Activated CD4-positive, alpha-beta T cell treated with anti-CD3 and anti-CD28 coated beads, Interleukin-2, amount 50 U/mL, for 1 hour (primary cell): ENCODE measurements at places on chromosomes 11 and 22.

- peak; percentile 64 for DNase-seq
Observed at GRCh38 chr11:9137293-9138132, 46.1 kb upstream of the SCUBE2 start.

DNA sequence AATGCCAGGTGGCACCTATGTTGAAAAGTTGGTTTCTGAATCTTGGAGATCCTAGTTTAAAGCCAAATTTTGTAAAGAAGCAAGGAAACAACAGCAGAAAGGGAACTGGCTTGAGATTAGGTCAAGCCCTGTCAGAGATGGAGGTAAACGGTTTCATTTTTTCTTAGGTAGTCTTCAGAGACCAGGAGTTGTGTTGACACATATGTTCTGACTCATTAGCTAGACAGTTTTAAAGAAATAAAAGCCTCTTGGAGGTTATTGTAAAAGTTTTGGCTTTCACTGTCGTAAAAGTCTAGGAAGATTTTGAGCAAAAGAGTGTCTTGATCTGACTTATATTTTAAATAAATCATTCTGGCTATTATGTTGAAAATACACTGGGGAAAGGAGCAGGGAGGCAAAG, 151.5 kb upstream of the CTSC start:
- no peak for DNase-seq

- no peak for DNase-seq
Observed at GRCh38 chr11:6654281-6655019, 1.2 kb downstream of the DCHS1 start.

GRCh38 chr11:1966531-1966930, 19.4 kb downstream of the MRPL23 start:
- DNase-seq: no peak

- no peak for DNase-seq
Observed at GRCh38 chr11:66473608-66474515, 6.4 kb upstream of the DPP3 start.

DNA sequence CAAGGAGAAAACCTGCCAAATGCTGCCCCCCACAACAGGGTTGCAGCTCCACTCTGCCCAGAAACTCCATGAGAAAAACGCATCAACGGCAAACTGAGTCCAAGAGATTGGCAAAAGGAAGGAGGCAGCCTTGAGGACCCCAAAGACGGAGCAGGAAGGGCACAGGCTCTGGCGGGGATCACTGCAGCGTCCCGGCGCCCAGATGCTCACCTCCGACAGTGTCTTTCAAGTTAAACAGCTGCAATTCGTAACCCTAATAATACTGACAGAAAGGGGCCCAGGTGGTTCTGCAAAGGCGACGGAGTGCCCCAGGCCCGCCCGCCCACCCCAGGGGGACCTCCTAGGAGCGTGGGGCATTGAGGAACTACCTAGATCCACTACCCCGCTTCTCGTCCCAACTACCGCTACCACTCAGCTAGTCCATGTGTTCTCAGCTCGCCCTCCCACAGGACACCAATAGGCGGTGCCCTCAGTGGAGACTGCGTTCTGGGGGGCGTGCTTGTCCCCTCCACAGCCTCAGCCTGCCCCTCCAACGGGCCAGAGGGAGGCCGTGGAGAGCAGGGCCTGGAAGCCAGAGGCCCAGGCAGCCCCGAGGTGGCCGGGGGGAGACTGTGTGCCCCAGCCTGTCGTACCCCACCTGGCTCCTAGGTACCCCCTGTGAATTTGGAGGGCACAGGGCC, 127.4 kb downstream of the PHF21B start:
- no peak for DNase-seq

GRCh38 chr22:28670756-28671155, 8.9 kb downstream of the TTC28 start:
- DNase-seq: no peak

- DNase-seq: no peak
Observed at GRCh38 chr11:47248304-47248663, 330 bp downstream of the ACP2 start.

DNA sequence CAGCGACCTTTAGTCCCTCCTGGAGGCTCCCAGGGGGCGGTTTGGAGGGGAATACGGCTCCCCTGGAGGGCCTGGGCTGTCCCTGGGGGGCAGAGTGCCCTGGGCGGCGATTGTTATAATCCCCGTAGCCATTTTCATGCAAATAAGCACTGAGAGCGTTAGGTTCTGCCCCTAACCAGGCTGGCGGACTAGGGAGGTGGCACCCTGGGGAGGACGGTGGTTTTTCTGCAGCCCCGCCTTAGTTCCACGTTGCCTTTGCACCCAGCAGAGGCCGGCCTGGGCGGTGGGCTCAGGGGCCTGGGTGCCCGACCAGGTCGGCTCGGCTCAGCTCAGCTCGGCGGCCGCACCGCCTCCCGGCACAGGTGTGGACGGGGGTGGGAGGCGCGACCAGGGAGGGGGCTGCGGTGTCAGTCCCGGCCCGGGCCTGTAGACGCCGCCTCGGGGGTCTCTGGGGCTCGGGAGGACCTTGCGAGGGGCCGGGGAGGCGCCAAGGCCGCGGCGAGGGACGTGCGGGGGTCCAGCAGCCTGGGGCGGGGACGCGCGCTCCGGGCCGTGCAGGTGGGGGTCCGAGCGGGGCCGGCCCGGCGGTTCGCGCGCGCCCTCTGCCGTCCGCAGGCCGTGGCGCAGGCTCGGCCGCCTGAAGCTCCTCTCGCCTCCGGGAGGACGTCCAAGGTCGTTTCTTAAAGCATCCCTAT, 2.3 kb upstream of the DUSP8 start:
- peak; percentile 50 for DNase-seq
